ENCODE measurements at places on chromosomes 6 and 20.

DNA sequence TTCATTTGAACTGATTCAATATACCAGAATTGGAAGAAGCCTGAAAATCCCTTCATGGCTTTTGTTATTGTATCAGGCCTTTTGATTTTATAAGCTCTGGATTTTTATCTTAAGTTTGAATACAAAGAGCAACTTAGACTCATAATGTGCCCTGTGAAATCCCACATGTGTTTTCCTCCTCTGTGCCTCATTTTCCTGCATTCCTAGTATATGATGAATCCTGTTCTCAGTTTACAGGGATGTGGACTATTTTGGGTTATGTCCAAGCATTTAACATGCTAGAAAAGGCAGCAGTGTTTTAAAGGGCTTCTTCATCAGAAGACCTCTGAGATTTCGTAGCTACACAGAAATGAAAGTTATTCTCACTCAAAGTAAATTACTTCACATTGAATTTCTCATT lies 455.0 kb downstream of the RFPL4B start:
- peak; percentile 68 for DNase-seq

DNA sequence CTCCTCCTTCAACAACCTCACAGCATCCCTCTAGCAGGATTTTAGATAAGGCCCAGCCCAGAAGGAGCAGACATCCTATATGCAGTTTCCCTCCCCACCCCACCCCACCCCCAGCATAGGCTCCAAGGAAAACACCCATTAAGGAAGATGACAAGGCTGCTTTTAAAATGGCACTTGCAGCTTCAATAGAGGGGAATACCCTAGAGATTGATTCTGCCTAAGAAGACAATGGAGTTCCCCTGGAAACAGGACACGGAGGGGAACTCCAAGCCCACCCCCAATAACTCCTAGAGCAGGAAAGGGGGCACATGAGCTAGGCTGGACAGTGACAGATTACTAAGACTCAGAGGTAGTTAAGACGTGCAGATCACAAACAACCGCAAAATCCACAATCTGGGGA lies 34.7 kb downstream of the CPNE5 start:
- no peak for DNase-seq

GRCh38 chr20:6812530-6812929 lies 45.0 kb downstream of the BMP2 start:
- no peak for DNase-seq

- no peak for DNase-seq
Observed at GRCh38 chr6:43689421-43689820, 1.8 kb upstream of the MRPS18A start.

GRCh38 chr6:106380407-106380806 lies 19.9 kb downstream of the CRYBG1 start:
- peak; percentile 29 for DNase-seq

DNA sequence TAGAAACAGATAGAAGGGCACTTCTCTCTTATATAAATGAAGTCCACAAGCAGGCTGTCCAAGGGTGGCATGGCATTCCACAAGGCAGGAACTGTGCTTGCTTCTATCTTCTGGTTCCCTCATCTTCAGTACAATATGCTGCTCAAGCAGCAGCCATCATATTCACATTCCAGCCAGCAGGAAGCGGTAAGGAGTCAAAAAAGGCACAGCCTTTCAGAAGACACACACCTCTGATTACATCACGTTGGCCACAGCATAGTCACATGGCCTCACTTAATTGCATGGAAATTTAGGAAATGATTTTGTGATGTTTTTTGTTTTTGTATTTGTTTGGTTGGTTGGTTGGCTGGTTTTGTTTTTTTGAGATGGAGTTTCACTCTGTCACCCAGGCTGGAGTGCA lies 19.0 kb downstream of the REM1 start:
- peak; percentile 45 for DNase-seq

- DNase-seq = peak; percentile 39
Observed at GRCh38 chr6:21965953-21966539, 330.8 kb downstream of the PRL start.

- no peak for DNase-seq
Observed at GRCh38 chr20:7437311-7437710, 502.9 kb downstream of the HAO1 start.

GRCh38 chr20:45341939-45342854 lies 6.0 kb downstream of the SDC4 start:
- DNase-seq = peak; percentile 73

DNA sequence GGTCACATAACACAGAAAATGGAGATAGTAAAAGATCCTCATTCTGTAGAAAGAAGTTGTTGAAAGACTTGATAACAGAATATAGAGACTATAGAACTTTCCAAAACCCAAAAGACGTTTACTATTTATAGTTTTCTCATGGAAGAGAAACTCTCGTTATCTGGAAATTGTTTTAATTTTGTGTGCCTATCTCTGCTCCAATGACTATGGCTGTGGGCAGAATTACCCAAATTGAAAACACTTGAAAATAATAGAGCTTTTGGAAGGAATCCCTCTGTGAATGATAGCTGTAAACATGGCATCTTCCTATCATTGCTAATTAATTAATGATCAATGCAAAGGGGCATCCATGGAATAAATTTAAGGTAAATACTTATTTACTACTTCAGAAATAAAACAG lies at the start of gene DEFB114:
Gene DEFB114 (minus strand): TSS at position 101 of the 400 bp plus-strand sequence. CDS start 59 bp downstream, at position 42.
- no peak for DNase-seq

DNA sequence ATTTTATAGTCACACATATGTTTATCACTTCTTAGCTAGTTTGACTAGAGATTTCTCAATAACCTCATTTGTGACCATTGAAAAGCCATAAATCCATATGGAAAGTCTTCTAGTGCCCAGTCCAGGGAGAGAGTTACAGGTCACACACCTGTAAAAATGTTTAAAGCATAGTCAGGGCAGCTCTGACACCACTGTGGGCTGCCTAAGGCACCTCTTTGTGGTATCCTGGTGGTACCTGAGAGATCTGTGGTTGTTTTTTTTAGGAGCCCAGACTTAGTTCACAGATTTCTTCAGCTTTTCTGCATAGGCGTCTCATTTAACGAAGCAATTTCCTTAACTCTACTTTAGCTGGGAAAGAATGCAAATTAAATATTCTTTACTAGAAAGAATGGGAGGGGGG lies 186.6 kb downstream of the CENPW start:
- DNase-seq = no peak

GRCh38 chr6:56913285-56914074 lies 41.4 kb upstream of the BEND6 start:
- DNase-seq = no peak

DNA sequence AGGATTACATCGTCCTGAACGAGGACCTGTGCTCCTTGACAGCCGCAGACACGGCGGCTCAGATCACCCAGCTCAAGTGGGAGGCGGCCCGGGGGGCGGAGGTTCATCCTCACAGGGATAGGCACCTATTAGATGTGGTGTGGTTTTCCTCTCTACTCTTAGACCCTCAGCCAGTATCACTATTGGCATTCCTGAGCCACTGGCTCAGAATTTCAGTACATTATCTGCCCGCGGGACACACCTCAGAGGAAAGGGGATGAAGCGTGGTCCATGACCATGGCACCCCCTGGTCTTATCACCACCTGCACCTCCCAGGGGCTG lies 34.6 kb upstream of the HLA-G start:
- DNase-seq = no peak

DNA sequence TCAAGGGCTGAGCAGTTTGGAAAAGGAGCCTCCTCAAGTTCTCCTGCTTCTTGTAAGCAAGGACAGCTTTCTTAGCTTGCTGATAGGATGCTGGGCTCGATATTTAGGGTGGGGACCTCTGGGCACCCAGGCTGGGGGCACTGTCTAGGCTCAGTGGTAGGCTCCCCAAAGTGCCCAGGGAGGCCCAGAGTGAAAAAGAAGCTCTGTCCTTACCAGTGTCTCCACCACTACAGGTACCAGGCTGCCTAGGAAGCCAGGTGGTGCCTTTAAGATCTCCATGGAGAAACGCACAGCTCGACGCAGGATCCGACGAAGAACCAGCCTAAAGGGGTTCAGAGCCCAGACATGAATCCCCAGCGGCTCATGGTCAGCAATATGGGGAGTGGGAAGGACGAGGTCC lies 6.4 kb downstream of the AARS2 start:
- DNase-seq = no peak

GRCh38 chr6:52588710-52589091 lies 11.8 kb upstream of the TRAM2 start:
- DNase-seq = no peak

DNA sequence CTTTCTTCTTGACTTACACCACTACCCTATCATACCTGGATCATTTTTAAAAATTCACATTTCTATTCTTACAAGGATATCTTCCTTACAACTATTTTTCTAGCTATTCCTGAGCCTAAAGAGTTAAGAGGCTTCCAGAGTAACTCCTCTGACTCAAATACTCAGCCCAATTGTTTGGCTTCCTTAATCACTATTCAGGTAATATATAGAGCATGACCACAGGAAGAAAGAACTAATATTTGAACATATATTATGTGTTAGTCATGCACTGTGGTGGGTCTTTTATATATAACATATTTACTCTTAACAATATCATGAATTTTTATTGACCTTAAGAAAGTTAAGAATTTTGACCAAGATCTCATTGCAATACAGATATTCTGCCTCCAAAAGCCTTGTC lies 42.0 kb upstream of the ID4 start:
- DNase-seq = peak; percentile 74

Data from kidney tubule cell (primary cell).